Thoracic aorta (tissue), 2 donors: ENCODE measurements at places on chromosomes 1 and 21. TPM values are rescaled to one million over a fixed set of nuclear protein-coding genes. Genes with fewer than 3 reads are reported as not detected.

- no peaks in the 10 kb centered on the region for H3K4me1 ChIP-seq
- H3K27ac ChIP-seq, result no peak overlapping the region
- no peaks in the 10 kb centered on the region for H3K36me3 ChIP-seq
- no peak overlapping the region for H3K4me3 ChIP-seq
- no peaks in the 10 kb centered on the region for H3K27me3 ChIP-seq
- no peak for DNase-seq
Observed at GRCh38 chr1:81382561-81382960, 418.2 kb upstream of the ADGRL2 start.

DNA sequence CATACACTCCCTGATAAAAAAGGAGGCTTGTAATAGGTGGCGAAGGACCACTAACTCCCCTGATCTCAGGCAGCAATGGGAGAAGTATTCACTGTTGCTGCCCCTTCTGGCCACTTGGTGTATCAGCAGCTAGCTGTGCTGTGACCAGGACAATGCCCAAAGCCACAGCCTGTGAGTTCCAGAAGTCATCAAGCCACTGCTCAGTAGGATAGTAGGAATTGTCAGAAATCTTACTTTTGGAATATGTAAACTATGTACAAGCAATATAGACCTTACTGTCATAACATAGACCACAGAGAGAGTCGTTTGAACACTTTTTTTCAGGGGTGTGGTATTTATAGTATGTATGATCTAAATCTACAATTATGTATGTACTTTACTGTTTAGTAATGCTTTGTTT, 248.3 kb upstream of the CAMK1G start:
- H3K27ac ChIP-seq, result no peak overlapping the region
- DNase-seq, result no peak
- no peaks in the 10 kb centered on the region for H3K36me3 ChIP-seq
- H3K4me1 ChIP-seq, result no peaks in the 10 kb centered on the region

DNA sequence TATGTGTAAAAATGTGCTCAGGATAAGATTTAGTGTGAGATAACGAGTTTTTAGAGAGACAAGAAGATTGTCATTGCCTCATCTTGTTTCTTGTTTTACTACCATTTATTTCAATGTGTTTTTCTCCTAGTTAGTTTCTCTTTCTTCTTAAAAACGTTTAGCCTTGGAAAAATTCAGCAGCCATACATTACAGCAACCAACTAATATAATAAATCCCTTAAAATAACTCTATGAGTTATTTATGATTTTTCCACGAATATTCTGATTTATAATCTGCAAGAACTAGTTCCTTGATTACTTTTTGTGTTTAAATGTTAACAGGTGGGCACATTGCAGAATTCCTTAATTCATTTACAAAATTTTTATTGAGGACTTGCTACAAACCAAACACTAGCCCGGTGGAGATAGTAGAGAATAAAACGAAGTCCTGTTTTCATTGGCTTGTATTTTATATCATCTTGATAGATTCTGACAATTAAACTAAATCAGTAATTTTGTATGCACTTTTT, 118.9 kb downstream of the OSBPL9 start:
- peak overlapping the region; percentile 68 for H3K27ac ChIP-seq
- H3K27me3 ChIP-seq, result no peaks in the 10 kb centered on the region
- peaks cover 79% of the 10 kb centered on the region for H3K4me1 ChIP-seq
- no peak overlapping the region for H3K4me3 ChIP-seq
- no peak for DNase-seq

- no peak overlapping the region for H3K27ac ChIP-seq
- DNase-seq, result no peak
- no peaks in the 10 kb centered on the region for H3K4me1 ChIP-seq
- no peaks in the 10 kb centered on the region for H3K36me3 ChIP-seq
Observed at GRCh38 chr1:181396171-181396670, 87.1 kb upstream of the CACNA1E start.

Gene A3GALT2
- 0.54 TPM for total RNA-seq

DNA sequence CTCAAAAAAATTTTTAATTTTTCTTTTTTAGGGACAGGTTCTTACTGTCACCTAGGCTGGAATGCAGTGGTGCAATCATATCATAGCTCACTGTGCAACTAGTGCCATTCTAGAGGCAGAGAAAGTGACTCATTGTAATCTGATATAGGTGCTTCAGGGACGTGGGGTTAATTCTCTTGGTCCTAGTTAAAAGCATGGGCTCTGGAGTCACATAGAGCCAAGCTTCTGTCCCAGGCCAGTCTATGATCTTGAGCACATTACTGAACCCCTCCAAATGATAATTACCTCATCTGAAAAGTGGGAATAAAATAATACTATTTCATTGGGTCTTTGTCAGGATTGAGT, 1.1 kb upstream of the ADIPOR1 start:
- H3K27me3 ChIP-seq, result no peaks in the 10 kb centered on the region
- H3K27ac ChIP-seq, result no peak overlapping the region
- H3K4me3 ChIP-seq, result no peak overlapping the region

Gene CENPL
- total RNA-seq, result 3.3 TPM

DNA sequence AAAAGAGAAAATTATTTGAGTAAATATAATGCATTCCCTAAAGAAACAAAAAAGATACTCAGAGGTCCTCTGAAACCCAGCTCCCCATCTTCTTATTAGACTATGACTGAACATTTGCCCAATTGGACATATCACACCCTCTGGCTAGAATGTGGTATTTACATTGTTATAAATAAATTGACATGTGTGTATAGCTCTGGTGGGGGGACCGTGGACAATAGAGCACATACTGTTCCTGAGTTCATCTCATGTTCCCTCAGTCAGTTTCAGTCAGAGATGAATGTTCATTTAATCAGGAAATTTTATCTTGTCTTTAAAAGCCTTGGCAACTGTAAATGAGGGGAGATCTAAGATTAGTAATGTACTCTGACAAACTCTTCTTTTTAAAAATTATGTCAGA, 459.3 kb upstream of the ADAMTS5 start:
- no peak for DNase-seq
- no peak overlapping the region for H3K4me3 ChIP-seq
- peaks cover 32% of the 10 kb centered on the region for H3K4me1 ChIP-seq
- no peaks in the 10 kb centered on the region for H3K27me3 ChIP-seq
- no peak overlapping the region for H3K27ac ChIP-seq

GRCh38 chr1:192284927-192285326, 31.9 kb upstream of the RGS21 start:
- no peaks in the 10 kb centered on the region for H3K36me3 ChIP-seq
- DNase-seq, result no peak
- no peaks in the 10 kb centered on the region for H3K4me1 ChIP-seq
- no peaks in the 10 kb centered on the region for H3K27me3 ChIP-seq
- H3K27ac ChIP-seq, result no peak overlapping the region

GRCh38 chr1:178942285-178943198, 71.7 kb upstream of the ANGPTL1 start:
- DNase-seq, result no peak
- H3K27ac ChIP-seq, result peak overlapping the region; percentile 39
- no peaks in the 10 kb centered on the region for H3K27me3 ChIP-seq
- peaks cover 34% of the 10 kb centered on the region for H3K4me1 ChIP-seq
- H3K4me3 ChIP-seq, result peak overlapping the region; percentile 5
- H3K36me3 ChIP-seq, result no peaks in the 10 kb centered on the region

GRCh38 chr21:45989355-45990048, 7.9 kb downstream of the COL6A1 start:
- H3K4me3 ChIP-seq, result no peak overlapping the region
- H3K27me3 ChIP-seq, result no peaks in the 10 kb centered on the region
- no peak overlapping the region for H3K27ac ChIP-seq
- peak; percentile 1 for DNase-seq
- peaks cover 70% of the 10 kb centered on the region for H3K36me3 ChIP-seq

GRCh38 chr21:30206551-30207251, 9.2 kb downstream of the CLDN8 start:
- H3K4me1 ChIP-seq, result no peaks in the 10 kb centered on the region
- H3K4me3 ChIP-seq, result no peak overlapping the region
- DNase-seq, result no peak
- no peaks in the 10 kb centered on the region for H3K36me3 ChIP-seq
- no peak overlapping the region for H3K27ac ChIP-seq

GRCh38 chr1:222594789-222595188, 5.1 kb upstream of the TAF1A start:
- peaks cover 5% of the 10 kb centered on the region for H3K4me1 ChIP-seq
- H3K36me3 ChIP-seq, result no peaks in the 10 kb centered on the region
- no peak overlapping the region for H3K27ac ChIP-seq
- H3K4me3 ChIP-seq, result no peak overlapping the region
- no peak for DNase-seq

DNA sequence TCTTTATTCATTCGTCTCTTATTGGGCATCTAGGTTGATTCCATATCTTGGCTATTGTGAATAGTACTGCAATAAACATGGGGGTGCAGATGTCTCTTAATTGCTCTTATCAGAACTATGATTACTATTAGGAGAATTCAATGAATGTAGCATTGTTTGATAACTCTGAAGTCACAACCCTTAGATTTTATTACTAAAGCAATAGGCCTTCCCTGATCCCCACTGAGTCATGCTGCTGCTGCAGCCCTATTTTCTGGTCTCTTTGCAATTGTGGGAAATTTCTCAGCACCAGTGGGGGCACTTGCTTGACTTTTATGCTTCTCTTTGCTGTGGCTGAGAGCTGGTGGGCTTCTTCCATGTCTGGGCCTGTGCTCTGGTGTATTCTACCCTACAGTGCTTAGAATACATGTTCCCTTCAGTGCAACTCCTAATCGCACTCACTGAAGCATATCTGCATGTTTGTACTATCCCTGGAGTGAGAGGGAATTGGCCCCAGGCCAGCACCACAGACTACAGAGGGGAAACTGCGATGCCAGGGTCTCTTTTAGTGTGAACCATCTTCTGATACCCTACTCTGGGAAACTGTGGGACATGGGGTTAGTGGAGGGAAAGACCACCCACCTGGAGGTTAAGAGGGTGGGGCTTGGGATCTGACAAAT, 52.2 kb upstream of the ROR1 start:
- no peaks in the 10 kb centered on the region for H3K36me3 ChIP-seq
- H3K27ac ChIP-seq, result no peak overlapping the region
- no peak for DNase-seq
- no peaks in the 10 kb centered on the region for H3K4me1 ChIP-seq

DNA sequence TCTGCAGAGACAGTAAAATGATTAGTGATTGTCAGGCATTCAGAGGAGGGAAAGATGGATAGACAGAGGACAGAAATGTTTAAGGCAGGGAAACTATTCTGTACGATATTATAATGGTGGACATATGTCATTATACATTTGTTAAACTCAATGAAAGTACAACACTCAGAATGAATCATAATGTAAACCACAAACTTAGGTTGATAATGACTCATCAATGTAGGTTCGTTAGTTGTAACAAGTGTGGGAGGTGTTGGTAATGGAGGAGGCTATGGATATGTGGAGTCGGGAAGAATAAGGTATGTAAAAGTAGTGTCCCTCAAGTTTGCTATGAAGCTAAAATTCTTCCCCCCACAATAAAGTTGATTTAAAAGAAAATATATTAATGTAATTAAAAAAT, 455.0 kb downstream of the BRINP3 start:
- H3K36me3 ChIP-seq, result no peaks in the 10 kb centered on the region
- no peak overlapping the region for H3K27ac ChIP-seq
- H3K4me3 ChIP-seq, result no peak overlapping the region
- no peak for DNase-seq

- H3K27ac ChIP-seq, result no peak overlapping the region
- H3K36me3 ChIP-seq, result no peaks in the 10 kb centered on the region
Observed at GRCh38 chr1:185694081-185694480, 40.1 kb upstream of the HMCN1 start.
